H7 (cell line): ENCODE measurements at places on chromosomes 7 and 10. TPM values are rescaled to one million over a fixed set of nuclear protein-coding genes. Genes with fewer than 3 reads are reported as not detected.

The CYP2C19 gene
- total RNA-seq = 0.04 and 0.14 TPM in 2 replicates

The TMEM213 gene
- total RNA-seq = not detected in 2 replicates

- DNase-seq = no peak
These were observed 24.9 kb downstream of the INSIG1 start for GRCh38 chr7:155322530-155322929.

- peak; percentile 85 for DNase-seq
These were observed 127.8 kb upstream of the ZNF746 start for GRCh38 chr7:149625340-149625946.

The FZD8 gene
- total RNA-seq = 43.0 and 76.2 TPM in 2 replicates

The TWIST1 gene
- 0.18 and 2.3 TPM in 2 replicates for total RNA-seq

GRCh38 chr10:77925795-77926565, 575 bp downstream of the DLG5 start:
- DNase-seq = peak; percentile 83
